ENCODE measurements at places on chromosomes 2 and 18.
A peak's percentile ranks its signal among the peaks of the same experiment; 100 is the strongest.

GRCh38 chr2:60627412-60627811 is 74.0 kb upstream of the BCL11A start:
- no peak for DNase-seq

DNA sequence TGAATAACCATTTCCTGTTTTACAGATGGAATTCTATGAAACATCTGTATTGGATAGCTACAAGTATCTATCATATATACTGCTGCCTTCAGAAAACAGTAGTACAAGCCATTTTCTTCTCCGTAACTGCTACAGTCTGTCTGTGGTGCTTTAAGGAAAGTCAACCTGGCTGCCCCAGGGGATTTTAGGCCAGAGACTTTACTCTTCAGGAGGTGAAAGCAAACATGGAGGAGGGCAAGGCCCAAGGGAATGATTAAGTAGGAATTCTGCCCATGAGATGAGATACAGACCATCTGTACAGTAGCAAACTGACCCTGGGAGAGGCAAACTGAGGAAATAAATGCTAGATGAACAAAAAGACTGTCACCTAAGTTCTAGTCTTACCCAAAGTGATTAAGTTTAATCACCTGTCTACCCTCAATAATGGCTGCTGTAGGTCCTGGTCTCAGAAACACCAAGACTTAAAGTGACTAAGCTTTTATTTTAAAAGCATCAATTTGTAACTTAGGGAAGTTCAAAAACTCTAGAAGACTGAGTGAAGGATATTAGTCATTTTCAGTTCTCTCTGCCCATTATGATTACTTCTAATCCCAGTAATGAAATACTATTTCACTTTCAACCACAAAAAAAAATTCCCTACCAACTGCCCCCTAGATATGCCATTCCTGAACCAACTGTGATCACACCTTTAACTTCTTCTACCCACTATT is 14.8 kb downstream of the MBD2 start:
- no peak for DNase-seq

DNA sequence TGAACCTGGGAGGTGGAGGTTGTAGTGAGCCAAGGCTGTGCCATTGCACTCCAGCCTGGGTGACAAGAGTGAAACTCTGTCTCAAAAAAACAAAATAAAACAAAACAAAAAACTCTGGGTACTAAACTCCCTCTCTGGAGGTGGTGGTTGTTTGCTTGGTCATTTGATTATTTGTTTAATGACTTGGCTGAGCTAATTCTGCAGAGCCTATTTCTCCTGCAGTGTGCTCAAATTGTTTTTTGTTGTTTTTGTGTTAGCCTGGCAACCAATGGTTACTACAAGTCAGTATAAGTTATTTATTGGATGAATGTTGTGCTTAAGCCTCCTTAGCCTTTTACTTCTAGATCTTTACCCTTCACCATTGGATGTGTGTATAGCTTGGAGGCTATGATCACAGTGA is 387.5 kb downstream of the ADCYAP1 start:
- DNase-seq: no peak

- DNase-seq: no peak
Observed at GRCh38 chr18:73881396-73881917, 266.2 kb downstream of the FBXO15 start.

GRCh38 chr2:18214936-18215335 is 336.5 kb downstream of the KCNS3 start:
- DNase-seq: no peak

DNA sequence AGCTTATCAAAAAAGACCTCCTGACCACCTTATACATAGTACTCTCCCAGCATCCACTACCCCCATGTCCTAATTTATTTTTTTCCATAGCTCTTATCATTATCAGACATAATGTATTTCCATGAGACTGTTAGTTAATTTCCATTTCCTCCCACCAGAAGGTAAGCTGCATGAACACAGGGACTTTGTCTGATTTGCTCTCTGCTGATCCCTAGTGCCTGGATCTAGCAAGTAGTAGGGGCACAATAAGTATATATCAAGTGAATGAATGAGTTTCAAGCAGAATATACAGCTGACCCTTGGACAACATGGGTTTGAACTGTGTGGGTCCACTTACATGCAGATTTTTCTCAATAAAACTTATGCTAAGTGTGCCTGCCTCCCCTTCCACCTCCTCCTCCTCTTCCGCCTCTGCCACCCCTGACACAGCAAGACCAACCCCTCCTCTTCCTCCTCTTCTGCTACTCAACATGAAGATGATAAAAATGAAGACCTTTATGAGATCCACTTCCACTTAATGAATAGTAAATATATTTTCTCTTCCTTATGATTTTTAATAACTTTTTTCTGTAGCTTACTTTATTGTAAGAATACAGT is 53.8 kb downstream of the CTAGE1 start:
- no peak for DNase-seq

- DNase-seq: no peak
Observed at GRCh38 chr2:174333017-174333371, 1.8 kb upstream of the SP9 start.

- no peak for DNase-seq
Observed at GRCh38 chr2:224008702-224009261, 30.3 kb downstream of the SERPINE2 start.

DNA sequence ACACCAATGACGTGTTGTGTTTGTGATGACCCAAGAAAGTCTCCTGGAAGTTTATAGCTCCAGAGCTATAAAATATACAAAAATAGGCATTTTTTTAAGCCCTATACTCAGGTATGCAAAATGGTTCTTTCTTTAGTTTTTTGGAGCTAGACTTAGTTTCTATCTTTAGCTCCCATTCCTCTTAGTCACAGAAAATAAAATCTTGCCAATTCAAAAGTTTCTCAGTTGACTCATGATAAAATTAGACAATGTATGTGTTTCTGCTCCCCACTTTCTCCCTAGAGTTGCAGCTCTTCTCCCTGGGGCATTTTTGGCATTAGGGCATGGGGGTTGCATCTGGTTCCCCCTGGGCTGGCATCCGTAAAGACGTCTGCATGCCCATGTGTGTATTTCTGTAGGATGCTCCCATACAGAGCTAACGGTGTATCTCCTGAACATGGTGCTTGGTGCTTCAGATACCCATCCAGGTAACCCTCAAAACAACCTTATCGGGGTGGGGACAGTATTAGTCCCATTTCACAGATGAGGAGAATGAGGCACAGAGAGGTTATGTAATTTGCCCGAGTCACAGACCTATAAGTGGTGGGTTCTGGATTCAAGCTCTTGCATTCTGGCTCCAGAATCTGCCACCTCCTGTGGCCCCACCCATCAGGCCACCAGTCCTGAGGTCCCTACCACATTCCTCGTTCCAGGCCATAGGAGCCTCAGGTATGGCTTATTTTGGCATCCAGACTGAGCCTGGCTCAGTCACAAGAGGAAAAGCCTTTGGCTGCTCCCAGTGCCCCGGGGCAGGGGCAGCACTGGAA is 43.1 kb upstream of the ASAP2 start:
- no peak for DNase-seq

DNA sequence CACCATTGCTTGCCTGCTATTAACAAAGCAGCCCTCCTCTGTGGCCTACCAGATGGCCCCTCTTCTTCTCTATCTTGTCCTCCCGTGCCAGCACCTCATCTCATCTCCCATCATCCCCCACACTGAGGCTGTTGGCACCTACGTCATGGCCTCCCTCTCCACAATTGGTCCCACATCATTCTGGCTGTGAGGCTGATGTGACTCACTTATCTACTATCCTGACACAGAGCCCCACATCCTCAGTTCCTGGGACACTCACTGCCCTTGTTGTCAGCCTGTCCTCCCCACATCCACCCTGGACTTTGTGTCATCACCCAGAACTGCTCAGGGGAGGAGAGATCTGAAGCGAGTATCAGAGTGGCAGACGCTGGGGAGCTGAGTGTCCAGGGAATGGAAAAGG is 102.9 kb downstream of the MRO start:
- no peak for DNase-seq

DNA sequence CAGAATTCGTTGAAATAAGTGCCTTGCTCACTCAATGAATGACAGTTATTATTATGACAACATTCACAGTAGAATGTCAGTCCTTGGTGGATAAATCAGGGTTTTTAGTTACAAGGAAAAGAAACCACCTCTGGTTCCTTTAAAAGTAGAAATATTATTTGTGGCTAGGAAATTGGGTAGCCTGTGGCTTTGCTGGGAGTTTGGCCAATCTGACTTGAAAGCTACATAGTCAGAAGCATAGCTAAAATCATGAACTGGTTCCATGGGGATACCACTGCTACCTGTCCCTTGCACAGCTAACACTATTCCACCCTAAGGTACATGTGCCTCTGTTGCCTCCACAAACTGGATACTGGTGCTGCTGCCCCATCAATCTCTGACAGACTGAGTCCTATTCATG is 12.8 kb upstream of the SMCHD1 start:
- no peak for DNase-seq

GRCh38 chr18:14124689-14125088 is 7.5 kb downstream of the ZNF519 start:
- no peak for DNase-seq

DNA sequence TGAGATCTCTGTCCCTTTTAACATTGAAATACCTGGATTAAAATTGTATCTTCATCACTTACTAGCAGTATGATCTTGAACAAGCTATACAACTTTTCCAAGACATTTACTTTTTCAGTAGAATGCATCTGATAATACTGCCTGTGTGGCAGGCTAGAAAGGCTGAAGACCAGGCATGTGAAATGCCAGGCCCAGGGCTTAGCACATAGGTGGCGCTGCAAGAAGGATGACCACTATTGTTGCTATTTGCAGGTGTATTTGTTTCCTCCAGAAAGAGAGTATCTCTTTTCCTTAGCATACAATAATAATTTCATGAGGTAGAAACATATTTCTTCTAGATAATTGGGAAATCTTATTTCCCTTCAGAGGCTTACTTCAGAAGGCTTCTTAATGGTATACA is 331.3 kb downstream of the THSD7B start:
- no peak for DNase-seq

GRCh38 chr18:58579561-58580047 is 49.3 kb downstream of the ALPK2 start:
- no peak for DNase-seq

DNA sequence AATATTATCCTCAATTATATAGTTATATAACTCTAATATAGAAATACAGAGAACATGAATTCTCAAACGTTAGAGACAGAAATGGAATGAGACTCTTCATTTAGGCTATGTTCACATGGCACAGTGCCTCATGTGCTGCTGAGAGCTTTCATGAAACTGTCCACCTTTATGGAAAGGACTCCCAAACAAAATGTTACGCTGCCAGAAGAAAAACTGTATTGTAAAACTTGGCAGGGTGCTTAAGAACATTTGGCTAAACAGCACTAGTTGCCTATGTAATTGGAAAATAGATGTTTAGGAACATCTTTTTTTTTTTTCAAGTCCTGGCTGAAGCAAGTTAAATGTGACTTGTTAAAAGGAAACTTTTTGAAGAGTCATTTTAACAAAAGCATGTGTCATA is 396.0 kb downstream of the ERBB4 start:
- no peak for DNase-seq

- DNase-seq: no peak
Observed at GRCh38 chr2:85926931-85927661, 38.3 kb upstream of the ST3GAL5 start.

- DNase-seq: no peak
Observed at GRCh38 chr2:238486123-238486848, 59.6 kb downstream of the ASB1 start.

DNA sequence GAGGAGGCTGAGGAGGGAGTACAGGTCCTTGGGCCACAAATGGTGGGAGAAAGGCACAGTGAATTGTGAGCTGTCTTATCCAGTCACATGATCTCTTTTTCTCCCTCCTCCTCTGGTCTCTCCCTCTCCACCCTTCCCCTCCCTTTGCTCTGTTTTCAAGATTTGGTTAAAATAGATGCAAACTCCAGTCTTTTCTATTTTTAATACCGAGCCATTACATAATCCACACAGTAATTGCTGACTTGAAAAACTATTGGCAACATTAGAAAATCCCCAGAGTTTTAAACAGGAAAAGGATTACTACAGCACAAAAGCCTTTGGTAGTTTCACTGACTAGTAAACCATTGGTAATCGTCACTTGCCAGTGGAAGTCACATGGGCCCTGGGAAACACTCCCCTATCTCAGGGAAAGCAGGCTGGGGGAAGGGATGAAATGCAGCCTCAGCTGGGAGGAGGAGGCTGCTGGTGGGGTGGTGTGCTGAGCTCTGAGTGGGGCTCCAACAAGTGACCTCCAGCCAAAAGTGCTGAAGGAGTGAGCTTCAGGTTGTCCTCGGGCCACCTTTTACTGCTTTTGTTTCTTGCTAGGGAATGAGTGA is 57.4 kb upstream of the PCBP1 start:
- DNase-seq: peak; percentile 72

- no peak for DNase-seq
Observed at GRCh38 chr2:54966165-54966832, 84.0 kb downstream of the RTN4 start.

- DNase-seq: no peak
Observed at GRCh38 chr2:112938904-112939303, 27.9 kb downstream of the IL37 start.

DNA sequence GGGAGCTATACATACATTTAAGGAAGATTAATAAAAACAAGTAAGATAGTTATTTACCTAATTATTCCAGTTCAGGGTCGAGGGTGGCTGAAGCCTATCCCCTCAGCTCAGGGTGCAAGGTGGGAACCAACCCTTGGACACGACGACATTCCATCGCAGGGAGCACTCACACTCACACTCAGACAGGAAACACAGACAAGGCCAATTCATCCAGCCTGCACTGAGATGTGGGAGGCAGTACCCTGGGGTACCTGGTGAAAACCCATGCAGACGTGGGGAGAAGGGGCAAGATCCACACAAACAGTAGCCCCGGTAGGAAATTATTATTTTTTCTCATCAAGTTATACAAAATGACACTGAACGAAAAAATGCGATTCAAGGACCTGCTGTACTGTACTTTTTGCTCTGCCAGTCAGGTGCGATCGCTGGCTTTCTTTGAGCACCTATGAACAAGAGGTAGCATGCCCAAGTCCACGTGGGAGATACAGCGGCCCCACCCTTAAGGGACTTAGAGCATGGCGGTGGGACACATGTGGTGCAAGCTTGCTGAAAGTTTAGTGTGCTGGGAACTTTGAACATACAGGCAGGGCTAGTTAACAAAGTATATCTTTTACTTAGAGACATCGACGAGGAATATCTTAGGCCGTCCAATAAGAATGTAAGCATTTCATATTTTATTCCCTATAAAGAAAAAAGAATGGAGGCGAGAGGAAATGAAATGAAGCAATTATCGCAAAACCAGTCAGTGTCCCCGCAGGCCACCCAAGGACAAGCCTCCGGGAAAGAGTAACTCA is 624 bp downstream of the METTL8 start:
- DNase-seq: peak; percentile 18

- DNase-seq: no peak
Observed at GRCh38 chr2:150133623-150134022, 353.8 kb downstream of the RND3 start.

DNA sequence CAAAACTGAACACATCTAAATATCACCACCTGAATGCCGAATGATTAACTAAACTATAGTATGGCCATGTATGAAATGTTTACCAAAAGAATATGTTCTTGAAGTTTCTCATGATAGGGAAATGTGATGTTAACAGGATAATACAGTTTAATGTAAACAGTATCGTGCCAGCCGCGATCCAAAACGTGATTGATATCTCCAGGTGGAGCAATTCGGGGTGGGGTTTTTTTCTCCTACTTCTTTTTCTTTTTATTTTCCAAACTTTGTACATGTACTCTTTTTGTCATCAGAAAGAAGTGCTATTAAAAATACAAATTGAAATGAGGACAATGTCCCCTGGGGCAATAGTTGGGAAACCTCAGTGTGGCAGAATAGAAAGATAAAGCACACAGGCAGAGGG is 4.0 kb upstream of the BIN1 start:
- no peak for DNase-seq
